CD4-positive, alpha-beta T cell treated with Interleukin-15 for 1 hour (primary cell): ENCODE measurements at places on chromosomes 5 and 9.

DNA sequence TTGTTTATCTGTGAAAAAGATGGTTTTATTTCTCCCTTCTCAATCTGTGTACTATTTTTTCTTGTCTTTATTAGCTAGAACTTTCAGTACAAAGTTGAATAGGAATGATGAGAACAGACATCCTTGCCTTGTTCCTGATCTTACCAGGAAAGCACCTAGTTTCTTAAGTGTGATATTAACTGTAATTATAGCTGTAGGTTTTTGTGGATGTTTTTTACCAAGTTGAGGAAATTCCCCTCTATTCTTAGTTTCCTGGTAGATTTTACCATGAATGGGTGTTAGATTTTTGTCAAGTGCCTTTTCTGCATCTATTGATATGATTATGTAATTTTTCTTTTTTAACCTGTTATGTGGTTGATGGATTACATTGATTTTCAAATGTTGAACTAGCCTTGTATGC, 68.7 kb downstream of the KCNN2 start:
- no peak for DNase-seq

- DNase-seq, result no peak
These were observed 135.9 kb upstream of the FBN2 start for GRCh38 chr5:128673970-128674369.

DNA sequence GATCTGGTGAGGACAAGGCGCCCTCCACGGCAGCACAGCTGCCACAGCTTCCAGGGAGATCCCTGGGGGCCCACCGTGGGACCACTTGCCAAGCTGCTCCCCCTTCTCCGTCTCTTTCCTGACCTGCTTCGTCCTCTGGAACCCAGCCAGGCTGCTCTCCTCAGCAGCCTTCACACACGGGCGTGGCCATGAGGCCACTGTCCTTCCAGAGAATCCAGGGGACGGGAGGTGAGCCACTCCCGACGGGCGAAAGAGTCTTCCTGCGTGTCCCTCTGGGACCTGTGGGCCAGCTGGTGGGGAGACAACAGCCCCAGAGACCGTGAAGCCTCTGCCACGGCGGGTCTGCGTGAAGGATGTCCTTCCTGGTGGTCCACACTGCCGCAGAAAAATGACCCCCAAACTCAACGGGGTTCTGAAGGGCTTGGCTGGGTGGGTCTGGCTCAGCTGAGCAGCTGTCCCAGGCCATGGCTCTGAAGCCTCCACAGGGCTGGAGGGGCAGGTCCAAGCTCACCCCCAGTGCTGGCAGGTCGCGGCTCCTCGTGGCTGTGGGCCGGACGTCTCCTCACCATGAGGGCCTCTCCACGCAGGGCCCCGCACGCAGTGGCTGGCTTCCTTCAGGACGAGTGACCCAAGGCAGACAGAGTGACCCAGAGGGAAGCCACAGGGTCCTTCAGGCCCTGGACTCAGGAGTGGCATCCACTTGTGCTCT, 47.4 kb upstream of the NKD2 start:
- DNase-seq, result no peak

GRCh38 chr5:132298298-132299212, 4.4 kb downstream of the SLC22A4 start:
- no peak for DNase-seq

GRCh38 chr9:84556556-84556955, 113.0 kb upstream of the NTRK2 start:
- no peak for DNase-seq

DNA sequence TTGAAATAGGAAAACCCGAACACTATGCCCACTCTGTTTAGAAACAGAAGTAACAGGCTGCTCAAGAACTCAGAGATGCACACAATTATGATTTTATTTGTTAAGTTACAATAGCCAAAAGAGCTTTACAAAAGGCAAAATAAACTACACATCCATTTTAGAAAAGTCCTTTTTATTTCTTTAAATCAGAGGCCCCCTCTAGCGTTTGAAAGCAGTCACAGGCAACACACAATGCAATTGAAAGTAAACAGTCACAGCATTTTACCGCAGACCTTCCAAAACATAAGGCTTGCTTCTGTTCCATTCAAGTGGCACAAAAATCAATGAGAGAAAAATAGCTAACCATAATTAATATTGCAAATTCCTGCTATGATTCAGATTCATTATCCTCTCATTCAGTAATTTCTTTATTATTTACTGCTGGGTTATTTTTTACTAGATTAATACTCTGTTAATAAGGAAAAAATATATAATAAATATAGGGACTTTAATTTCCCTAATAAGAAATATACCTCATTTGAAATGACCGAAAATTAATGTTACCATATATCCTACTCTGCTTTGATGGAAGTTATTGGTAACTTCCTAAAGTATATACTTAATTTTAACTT, 78.3 kb downstream of the CEP120 start:
- no peak for DNase-seq

DNA sequence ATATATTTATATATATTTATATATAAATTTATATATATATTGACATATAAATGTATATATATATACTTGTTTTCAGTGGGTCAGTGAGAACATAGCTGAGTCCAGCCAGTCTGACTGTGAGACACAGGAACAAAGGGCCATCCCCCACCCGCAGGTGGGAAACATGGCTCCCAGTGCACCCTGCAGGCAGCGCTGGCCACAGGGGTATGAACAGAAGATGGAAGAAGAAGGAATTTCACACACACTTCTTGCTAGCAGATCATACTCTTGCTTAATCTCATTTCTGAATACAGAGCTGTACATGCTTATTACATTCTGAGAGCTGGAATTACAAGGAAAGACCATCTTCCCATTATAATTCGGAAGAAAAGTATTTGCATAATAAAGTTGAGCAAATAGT, 595.4 kb downstream of the IRX1 start:
- no peak for DNase-seq

DNA sequence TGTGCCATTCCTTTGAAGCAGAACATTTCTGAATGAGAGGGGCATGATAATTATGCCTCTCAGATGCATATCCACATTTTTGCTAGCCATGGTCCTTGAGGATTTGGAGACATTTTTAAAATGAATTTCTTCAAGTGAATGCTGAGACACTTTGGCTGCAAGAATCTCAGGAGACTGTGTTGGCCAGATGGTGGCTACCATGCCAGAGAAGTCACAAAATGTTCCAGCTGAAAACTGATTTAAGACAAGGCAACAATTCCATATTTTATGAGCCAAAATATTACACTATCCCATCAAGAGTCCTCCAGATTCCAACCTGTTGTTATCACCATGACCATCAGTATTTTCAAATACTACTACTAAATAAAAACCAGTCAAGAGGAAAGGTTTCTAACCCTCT, 859.5 kb upstream of the DMAC1 start:
- DNase-seq, result no peak

DNA sequence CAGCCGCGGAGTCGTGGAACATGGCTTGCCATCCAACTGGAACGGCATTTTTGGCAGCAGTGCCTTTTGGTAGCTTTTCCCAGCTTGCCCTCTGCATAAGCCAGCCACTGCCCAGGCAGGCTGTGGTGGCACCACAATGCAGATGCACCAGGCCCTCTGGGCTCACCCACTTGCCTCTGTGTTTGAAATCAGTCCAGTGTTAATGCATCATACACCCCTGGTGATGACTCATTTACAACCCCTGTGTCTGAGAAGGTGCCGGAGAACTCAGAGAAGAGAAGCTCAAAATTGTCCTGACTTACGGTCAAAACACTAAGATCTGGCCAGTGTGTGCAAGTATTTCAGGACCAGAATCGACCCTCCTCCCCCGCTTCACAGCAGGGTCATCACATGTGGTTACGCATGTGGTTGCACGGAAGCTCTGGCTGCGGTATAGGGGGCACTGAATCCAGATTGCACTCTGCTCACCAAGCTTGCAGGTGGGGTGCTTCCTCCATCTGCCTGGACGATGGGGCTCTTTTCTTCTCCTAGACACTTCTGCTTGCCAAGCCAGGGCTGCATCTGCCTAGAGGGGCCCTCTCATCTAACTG, 66.5 kb upstream of the SMIM15 start:
- DNase-seq, result no peak

DNA sequence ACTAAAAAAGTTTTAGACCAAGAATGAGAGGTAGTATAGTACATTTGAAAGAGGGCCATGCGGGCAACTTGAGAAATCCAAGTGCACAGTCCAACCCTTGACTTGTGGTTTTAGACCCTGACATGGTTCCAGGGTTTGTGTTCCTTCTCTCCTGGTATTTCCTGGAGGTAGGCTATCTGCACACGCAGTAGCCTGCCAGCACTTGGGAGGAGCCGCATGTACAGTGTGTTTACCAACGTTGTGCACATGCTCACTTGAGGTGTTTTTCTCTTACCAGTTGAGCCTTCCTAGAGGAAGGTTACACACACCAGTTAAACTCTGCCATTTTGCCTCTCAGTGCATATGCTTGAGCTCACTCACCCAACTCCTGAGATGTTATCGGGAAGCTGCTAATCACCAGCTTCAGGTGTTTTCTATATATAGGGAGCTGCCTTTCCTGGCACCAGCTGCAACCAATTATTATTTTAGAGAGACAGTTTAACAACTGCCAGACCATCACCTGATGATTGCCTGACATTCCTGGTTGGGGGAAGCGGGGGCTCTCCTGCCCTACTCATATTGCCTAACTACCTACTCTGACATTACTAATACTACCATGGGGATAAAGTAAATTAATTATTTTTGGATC, 593.4 kb upstream of the TUSC1 start:
- no peak for DNase-seq

- DNase-seq, result no peak
These were observed 280.3 kb upstream of the CDH9 start for GRCh38 chr5:27318701-27319100.

DNA sequence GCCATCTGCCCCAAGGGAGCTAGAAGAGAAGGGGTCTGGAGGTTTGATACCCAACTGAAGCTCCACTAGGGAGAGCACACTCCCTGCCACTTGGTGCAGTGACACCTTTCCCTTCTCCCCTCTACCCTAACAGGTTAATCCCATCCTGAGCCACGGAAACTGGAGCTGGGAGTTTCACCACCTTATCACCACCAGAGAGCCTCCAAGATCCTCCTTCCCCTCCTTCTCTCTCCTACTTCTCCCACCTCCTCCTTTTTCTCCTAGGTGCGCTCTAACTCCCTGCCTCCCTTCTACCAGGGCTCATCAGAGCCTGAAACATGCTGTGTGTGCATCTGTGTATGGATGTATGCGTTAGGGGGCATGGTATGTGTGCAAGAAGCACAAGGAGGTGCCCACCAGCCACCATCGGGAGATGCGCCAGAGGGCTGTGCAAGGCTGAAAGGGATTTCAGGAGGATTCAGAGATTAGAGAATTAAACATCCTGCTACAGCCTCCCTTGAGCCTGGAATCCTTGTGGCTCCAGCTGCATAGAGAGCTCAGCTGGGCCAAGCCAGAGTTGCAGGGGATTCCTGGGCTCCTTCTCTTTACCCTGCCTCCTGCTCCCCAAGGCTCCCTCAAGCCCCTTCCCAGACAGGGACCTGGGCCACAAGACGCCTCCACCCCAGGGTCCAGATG, 89.8 kb downstream of the PCDH1 start:
- no peak for DNase-seq

DNA sequence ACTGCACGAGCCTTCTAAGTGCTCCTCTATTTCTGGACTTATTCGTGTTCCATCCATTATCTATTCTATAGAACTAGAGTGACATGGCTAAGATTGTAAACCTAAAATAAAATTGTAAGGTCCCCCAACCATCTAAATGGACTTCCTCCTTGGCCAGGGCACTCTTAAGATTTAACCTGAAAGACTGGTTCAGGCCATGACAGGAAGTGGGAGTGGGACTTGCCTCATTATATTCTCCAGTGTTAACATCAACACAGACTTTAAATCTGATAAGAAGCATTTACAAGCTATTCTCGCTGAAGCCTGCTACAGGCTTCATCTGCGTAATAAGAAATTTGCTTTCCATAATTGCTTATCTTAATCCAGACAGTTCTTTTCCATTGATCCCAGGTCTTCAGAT, 117.0 kb downstream of the SSBP2 start:
- no peak for DNase-seq

DNA sequence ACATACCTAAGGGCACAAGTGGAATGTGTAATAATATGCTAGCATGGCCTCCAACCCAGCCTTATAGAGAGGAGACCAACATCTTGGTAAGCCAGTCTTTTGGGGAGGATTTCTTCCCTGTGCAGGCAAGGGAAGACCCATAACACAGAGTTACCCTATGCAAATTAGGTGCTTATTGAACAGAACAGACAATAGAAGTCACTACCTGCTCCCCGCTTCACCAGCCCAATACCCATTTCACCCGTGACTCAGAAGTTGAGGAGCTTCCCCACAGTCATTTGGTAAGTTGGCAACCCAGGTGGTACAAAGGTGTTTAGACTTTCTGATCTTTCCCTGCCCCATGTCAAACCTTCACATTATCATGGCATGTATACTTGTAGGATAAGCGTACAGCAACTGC, 44.6 kb downstream of the AOPEP start:
- DNase-seq, result no peak

- DNase-seq, result no peak
These were observed 69.8 kb upstream of the CCDC112 start for GRCh38 chr5:115366223-115366622.

DNA sequence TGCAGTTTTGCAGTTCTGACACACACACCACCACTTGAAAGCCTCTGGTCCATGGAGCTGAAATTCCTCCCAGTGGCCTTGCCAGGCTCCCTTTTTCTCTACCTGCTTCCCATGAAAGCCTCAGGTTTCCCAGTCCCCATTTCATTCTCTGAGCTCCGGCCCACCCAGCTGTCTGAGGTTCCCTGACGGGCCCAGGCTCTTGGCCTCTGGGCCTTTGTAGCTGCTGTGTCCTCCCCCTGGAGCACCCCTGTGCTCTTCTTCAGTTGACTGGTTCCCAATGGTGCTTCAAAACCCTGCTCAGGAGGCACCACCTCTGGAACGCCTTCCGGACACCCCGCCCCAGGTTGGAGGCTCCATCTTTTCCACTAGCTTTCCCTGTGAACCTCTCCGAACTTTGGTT, 155.9 kb upstream of the SHB start:
- DNase-seq, result no peak

DNA sequence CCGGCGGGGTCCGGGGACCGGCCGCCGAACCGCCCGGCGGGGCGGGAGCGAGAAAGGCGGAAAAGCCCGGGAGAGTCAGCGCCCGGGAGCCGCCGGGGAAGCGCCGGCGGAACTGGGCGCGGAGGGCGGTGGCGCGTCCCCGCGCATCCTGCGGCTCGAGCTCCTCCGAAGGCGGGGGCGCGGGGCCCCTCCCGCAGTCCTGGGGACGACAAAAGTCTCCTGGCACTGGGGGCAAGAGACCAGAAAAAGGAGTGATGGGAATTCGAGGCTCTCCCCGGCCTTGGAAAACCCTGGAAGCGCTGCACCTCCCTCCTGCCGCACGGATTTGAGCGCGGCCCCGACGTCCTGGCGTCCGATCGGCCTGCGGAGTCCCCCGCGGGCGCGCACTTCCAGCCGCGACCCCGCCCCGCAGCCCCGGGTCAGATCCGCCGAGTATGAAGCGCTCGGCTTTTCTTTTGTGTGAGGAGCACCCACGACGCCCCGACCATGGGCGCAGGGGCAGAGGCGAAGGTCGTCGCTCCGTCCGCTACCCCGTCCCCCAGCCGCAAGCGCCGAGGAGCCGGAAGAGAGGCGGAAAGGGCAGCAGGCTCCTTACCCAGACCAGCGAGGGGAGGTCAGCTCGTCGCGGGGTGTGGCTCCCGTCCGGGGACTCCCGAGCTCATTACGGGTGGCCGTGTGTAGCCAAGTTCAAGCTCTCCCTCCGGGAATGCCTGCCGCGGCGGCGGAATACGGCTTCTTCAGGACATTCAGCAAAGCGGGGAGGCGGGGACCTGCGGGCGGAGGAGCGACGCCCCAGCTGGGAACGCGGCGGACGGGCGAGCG, at the start of gene EPB41L4A:
EPB41L4A (minus strand) TSS at position 114 of the 822 bp plus-strand sequence. CDS start 238 bp downstream, outside the sequence.
- no peak for DNase-seq

- DNase-seq, result peak; percentile 95
These were observed 193.0 kb downstream of the MELK start for GRCh38 chr9:36765468-36766341.
